ENCODE measurements at places on chromosomes 7 and 10.

- DNase-seq: no peak
Measured at GRCh38 chr10:48475943-48476278, 129.0 kb downstream of the ARHGAP22 start.

- no peak for DNase-seq
Measured at GRCh38 chr10:6958254-6958653, 378.2 kb upstream of the PRKCQ start.

GRCh38 chr10:21130108-21130507 is 233.0 kb upstream of the NEBL start:
- DNase-seq: no peak

DNA sequence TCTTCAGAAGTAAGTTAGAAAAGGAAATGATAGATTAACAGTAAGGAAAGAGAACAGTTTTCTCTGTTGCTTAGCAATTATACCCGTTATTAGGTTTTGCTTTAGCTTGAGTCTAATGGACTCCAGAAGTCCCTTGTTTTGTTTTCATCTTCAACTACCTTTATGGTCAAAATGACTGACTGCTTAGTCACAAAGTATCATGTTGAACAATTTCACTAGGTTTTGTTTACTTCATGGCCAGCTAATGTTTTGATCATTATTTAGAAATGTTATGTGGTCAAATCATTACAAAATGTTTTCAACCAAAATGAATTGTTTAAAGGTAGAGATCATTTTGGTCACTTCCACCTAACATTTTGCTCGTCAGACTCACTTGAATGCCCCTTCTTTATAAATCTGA is 1.9 kb downstream of the UBN2 start:
- no peak for DNase-seq

DNA sequence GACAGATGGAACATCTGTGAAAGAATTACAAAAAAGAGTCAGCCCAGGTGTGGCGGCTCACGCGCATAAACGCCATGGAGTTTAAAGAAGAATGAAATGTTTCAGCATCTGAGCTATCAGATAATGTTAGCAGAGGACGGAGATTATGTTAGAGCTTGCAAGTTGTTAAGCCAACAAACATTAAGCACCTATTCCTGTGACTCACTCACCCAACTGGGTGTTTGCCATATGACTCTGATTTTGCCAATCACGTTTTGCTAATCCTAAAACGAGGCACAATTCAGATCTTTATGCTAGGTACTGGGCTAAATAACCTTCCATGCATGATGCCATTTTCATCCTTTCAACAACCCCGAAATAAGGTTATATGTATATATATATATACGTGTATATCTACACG is 29.0 kb upstream of the CCNY start:
- DNase-seq: no peak

GRCh38 chr10:113709221-113709838 is 29.6 kb downstream of the CASP7 start:
- peak; percentile 33 for DNase-seq

DNA sequence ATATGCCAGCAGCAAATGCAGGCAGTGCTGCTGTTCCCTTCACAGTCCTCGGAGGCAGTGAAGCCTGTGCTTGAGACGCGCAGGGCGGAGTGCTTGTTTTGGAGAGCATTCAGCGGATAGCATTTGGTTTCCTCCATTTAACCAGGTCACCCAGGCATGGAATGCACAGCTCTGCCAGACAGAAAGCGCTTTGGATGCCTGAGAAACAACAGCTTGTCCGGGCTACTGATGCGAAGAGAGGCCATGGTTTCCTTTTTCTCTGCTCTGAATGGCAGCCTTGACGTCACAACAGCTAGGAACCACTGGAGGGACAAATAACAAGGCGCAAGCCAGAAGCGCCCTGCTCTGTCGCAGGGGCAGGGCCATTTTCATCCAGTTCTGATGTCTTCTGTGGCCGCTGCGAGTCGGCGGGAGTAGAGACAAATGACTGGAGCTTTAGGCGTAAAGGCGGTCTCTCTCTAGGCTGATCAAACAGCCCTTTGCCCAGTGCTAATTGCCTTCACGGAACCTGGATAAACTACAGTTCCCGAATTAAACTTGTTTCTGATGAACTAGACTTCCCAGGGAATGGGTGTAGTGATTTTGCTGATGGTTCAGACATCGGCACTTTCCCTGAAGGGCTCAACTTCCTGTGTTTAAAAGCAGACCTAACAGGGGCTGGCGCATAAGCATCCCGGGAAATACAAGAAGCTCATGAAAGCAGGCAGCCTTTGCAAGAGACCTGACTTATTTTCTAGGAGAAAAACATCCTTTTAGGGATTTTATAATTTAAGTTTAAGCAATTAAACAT is 187.6 kb upstream of the KLF14 start:
- DNase-seq: no peak

DNA sequence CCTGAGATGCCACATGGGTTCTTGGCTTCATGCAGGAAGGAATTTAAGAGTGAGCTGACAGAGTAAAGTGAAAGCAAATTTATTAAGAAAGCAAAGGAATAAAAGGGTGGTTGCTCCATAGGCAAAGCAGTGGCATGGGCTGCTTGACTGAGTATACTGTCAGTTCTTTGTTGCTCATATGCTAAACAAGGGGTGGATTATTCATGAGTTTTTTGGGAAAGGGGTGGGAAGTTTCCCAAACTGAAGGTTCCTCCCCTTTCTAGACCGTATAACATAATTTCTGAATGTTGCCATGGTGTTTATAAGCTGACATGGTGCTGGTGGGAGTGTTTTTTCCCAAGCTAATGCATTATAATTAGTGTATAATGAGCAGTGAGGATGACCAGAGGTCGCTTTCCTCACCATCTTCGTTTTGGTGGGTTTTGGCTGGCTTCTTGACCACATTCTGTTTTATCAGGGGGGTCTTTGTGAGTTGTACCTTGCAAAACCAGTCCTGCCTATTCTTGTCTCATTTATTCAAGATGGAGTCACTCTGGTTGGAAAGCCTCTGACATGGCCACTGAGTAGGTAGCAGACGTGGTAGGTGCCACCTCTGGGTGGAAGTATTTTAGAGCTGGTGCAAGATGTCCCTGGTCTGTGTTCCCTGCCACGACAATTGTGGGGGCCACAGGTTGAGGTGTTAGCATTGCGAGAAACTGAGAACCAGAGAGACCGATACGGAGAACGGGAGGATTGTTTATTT is 107.5 kb upstream of the SDK1 start:
- no peak for DNase-seq

- no peak for DNase-seq
Measured at GRCh38 chr7:131152766-131153165, 174.9 kb upstream of the MKLN1 start.

GRCh38 chr10:93309062-93309461 is 173.1 kb downstream of the MYOF start:
- DNase-seq: no peak

DNA sequence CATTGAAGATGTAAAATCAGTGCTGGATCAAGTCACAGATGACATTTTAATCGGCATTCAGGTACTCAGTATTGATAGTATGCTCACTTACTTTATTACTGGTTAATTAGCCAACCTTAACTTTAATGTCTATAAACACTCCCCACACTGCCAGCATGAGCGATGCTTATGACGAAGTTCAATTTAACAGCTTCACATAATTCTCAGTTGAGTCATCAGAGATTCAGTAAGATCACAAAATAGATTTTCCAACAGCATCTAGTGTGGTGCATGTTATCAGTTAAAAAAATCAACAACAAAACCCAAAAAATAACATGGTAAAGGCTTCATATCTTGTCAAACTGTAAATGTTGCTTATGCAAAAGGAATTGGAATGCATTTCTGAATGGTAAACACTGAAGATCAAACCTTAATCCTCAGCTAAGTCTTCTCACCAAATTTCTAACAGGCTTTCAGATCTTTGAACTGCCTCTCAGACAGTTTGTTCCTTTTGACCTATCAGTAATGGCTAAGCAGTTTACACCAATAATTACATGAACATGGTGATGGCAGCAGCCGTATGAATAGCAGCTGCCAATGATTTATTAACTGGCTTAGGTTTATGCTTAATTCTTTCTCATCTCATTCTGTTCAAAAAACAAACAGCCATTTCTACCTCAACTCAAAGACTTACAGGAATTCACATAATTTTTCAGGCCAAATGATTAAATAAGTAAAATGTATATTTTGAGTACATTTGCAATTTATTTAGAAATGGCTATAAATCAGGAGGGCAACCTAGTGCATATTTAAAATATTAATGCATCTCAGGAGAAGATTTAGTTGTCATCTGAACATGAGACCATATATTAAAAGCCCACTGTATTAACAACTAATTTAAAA is 98.5 kb downstream of the CABCOCO1 start:
- peak; percentile 64 for DNase-seq

DNA sequence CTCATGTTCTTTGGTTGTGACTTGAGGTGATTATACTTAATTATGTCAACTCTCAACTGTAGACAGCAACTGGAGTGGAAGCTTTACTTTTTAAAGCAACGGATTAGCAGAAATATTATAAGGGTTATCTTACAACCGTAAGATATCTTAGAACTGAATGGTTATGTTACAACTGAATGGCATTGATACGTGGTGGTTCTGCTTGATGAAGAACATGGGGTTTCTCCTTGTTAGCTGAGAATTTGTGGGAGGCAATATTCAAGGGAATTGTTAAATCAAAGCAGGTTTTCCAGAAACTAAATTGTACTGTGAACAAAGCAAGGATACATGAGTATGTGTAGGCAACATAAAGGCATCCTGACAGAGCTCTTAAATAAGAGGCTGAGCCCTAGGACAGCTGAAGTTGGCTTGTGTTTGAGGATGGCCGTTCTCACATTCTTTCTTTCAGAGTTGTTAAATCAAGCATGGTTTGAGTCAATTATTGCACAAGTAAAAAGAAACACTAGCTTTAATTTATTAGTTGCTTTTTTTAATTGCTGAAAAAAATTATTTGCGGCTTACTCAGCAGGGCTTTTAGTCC is 350.0 kb downstream of the PLXDC2 start:
- no peak for DNase-seq

DNA sequence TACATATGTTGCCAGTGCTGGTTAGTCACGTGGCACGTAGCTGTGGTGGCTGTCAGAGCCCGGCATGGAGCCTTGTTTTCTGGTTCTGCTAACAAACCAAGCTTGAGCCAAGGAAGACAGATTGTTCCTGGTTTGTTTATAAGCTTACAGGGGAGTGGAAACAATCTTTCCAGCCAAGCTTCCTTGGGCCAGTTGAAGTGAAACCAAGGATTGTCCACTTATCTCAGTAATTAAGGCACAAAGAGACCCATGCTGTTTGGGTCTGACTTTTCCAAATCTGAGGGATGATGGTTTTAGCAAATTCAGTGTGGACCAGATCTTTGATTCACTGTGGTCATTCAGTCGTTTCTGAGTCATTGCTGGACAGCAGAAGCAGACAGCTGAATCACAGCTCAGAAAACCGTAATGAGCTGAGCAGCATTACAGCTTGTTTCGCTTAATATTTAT is 297.3 kb upstream of the COBL start:
- DNase-seq: no peak

- DNase-seq: no peak
Measured at GRCh38 chr10:118953598-118954393, 75.7 kb upstream of the NANOS1 start.

DNA sequence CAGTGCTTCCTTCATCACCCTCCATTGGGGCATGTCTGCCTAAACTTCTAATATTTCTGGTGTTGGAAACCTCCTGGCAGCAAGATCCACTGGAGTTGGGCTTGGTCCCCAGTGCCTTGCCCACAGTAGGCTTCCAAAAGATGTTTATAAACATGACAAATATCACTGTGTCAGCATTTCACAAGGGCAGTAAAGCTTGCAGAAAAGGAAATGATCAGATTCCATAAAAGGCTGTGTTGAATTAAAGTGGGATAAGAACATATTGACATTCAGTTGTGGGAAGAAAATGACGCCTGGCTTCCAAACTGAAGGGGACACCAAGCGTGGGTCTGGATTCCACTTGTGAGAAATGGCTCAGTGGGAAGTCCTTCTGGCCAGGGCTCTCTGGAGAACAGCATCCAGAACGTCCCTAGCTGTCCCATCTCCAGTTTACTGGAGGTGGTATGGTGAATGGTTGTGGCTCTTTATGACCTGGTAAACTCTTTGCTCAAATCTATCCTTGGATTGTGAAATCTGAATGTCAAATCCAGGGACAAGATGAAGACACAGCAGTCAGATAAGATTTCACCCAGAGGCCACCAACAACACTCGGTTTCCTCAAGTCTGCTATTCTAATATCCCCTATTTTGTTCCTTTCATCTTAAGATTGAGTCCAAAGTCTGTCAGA is 287.2 kb downstream of the TNS3 start:
- DNase-seq: no peak

DNA sequence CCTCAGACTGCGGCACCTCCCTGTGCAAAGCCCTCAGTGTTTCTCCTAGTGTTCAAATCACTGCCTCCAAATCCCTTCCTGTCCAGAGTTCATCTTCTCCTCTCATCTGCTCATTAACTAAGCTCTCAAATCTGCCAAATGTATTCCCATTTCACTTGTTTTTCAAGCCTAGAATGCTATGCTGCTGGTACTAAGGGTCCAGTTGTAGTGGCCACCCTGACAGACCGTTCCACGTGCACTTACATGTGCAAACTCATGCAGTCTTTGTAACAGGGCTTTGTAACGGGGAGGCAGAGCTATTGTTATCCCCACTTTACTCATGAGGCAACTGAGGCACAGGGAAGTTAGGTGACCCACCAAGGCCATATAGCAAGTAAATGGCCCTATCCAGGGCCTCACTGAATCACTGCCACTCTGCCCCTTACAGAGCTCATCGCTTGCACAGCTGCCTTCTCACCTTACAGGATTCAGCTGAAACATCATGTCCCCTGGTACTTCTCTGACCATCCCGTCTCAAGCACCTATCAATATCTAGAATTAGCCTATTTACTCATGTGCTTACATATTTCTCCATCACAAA is 153.0 kb upstream of the PDE1C start:
- no peak for DNase-seq

DNA sequence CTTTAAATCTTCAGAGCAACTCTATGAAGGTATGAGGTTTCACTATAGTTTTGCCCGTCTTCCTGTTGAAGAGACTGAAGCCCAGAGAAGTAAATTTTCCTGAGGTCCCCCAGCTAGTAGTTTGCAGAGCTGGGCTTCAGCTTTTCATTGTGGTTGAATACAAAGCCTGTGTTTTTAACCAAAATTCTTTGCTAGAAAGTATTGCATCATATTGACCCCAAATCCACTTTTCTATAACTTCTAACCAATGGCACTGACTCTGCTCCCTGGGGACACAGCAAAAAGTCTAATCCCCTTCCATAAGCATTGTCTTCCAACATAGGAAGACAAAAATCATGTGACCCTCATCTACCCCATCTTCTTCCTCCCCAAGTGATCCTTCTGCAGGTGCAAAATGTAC is 93.0 kb downstream of the KCNMA1 start:
- no peak for DNase-seq

- DNase-seq: no peak
Measured at GRCh38 chr10:15751046-15751445, 31.3 kb upstream of the ITGA8 start.

GRCh38 chr10:100009793-100010676 is at the start of gene DNMBP:
DNMBP (minus strand) TSS chr10:100009947; CDS start chr10:99972124, 37,823 bp downstream.
- DNase-seq: no peak

Data from HS-5 (cell line).